ENCODE measurements at places on chromosomes 12 and 14.

DNA sequence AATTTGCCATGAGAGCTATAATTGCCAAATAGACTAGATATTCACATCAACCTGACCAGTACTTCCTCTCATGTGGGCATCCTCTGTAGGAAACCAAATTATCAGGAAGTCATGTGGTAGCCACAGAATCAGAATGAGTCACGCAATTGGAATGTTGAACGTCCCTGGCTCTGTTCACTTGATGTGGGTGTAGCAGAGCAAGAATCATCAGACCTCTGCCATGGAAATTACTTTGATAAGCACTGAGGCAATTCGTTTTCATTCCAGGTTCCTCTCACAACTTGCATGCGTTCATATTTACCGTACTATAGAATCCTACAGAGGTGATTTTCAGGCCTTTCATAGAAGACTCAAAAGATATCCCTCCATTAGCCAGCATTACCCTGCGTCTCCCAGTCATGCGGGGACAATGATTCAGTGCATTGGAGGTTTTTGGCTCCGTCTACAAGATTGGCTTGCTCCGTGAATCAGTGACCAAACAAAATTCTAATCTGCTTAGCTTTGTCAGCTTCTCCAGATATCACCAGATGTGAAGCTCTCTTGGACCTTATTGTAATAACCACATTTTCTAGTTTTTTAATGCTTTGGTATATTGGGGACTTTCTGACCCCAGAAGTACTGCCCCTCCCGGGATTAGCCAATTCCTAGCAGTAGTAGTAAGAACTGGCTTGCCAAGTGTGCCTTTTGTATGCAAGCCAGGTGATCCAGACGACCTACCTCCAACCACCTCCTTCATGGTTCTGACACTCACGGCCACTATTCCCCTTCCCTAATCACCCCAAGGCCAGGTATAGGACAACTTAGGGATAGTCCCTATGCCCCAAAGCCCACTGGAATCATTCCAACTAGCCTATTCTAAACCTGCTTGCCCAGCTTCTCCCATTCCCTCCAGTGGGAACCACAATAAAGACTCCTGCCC, 133.4 kb downstream of the KICS2 start:
- DNase-seq: no peak

DNA sequence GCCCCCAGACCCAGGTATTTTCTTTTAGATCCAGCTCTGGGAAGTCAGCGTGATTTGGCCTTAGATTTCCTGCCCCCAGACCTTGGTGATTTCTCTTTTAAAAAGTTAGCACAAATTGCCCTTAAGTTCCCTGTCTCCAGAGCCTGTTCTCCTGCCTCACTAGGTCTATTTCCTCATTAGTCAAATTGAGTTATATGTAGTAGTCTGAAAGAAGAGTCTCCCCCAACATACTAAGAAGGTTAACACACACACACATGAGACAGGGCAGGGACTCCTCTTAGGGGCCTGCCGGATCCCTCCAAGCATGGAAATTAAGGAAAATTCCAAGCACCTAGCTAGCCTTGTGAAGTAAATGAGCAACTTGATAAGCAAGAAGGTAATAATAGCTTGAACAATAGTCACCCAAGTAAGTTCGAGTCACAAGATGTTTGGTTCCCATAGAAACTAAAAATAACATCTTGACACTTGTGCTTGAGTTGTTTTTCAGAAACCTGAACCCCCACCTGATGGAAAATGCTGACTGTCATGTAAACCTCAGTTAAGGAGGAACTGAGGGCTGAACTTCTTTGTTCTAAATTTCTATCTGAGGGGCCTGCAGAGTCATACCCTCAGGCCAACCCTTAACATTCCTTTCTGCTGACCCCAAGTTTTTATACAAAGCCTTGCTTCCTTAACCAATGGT, 51.6 kb downstream of the CAND1 start:
- DNase-seq: no peak

DNA sequence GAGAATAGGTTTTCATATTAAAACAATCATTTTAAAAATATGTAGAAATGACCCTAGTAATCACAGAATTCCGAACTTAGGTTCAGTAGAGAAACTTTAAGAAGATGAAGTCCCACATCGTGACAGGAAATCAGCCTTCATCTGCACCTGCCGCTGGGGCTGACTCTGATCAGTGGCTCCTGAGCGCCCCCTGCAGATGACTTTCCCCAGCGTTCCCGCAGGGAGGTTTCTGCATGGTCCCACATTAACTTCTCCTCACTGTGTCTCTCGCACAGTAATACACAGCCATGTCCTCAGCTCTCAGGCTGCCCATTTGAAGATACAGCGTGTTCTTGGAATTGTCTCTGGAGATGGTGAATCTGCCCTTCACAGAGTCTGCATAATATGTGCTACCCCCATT, 1131.1 kb downstream of the TMEM121 start:
- peak; percentile 66 for DNase-seq

- no peak for DNase-seq
Observed at GRCh38 chr12:112422531-112422930, 3.8 kb downstream of the PTPN11 start.

DNA sequence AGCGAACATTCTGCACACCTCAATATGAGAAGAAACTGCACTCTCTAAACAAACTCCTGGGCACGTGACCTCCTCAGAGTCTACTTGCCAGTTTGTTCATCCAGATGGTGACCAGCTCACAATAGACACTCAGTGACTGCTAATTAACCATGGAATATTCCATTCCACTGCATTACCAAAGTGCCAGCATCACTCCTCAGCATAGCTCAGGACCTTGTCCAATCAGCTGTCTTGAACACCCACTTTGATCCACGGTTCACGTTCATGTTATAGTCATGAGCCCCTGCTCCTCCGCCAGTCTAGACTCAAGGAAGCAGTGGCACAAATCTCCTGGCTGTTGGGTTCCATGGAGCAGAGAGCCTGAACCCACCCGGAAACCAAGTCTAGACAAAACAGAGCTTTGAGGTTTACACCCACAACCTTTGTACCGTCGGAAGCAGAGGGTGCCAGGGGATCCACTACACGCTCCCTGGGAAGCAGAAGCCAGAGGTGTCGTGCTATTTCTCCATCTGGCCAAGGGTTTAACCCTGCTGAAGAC, 285.3 kb downstream of the ZFP36L1 start:
- DNase-seq: peak; percentile 23

DNA sequence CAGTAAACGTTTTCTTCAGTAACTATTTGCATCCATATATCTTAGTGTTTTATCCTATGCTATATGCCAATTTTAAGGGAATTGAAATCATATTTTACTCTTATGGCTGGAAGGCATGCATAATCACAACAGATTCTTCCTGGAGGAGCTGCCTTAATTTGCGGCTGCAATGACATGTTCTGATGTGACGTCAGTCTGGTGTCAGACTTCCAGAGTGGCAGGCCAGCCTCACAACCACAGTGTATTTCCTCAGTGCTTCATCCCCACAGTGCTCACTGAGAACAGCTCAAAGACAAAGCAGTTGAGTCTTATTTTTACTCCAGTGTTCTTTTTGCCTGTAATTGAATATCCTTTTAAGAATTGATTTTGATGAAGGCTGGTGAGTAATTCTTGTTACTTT, 107.1 kb downstream of the PLEKHA5 start:
- peak; percentile 1 for DNase-seq
